ENCODE measurements at places on chromosomes 4 and X.

DNA sequence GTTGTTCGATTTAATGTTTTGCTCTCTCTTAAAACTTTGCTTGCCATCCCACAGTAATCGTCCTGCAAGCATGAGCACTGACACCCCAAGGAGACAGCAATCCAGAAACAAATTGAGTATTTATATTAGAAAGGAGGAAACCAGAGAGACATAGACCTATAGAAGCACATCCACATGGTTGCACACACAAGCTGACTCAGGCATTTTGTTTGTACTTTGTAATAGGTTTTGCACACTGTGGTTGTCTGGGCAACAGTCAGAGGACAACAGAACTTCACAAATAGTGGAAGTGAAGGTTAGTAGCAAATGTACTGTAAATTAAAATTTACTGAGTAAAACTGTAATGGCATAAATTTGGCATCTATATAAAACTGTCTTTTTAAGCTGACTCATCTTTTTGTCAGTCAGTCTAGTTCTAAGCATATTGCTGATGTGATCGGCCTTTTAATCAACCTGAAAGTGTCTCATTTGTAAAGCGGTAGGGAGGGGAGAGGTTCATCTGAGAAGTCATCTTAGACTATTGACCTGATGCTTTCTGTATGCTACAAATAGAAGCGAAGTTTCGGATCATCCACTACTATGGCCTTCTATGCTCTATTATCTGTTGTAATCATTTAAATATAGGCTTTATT is 1624.7 kb downstream of the ARAP2 start:
- DNase-seq: no peak

DNA sequence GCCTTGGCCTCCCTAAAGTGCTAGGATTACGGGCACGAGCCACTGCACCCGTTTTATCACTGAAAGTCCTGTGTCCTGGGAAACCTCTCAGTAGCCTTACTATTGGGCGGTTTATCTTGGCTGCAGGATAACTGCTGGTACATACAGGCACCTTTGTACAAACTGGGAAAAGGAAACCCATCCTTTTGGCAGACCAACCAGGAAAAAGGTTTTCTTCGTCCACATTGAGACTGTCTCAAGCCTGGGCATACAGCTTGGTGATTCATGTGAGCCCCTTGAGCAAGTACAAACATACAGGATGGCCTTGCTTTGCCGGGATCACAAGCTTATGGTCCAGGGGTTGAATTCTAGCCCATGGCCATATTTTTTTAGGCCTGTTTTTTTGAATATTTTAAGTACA is 32.8 kb downstream of the RWDD4 start:
- DNase-seq: no peak

- DNase-seq: no peak
These were observed 127.3 kb downstream of the PTPN13 start for GRCh38 chr4:86721412-86721811.

- no peak for DNase-seq
These were observed 4.7 kb downstream of the FAM120C start for GRCh38 chrX:54178100-54178940.

- no peak for DNase-seq
These were observed 69.8 kb downstream of the COL25A1 start for GRCh38 chr4:109232681-109233080.

DNA sequence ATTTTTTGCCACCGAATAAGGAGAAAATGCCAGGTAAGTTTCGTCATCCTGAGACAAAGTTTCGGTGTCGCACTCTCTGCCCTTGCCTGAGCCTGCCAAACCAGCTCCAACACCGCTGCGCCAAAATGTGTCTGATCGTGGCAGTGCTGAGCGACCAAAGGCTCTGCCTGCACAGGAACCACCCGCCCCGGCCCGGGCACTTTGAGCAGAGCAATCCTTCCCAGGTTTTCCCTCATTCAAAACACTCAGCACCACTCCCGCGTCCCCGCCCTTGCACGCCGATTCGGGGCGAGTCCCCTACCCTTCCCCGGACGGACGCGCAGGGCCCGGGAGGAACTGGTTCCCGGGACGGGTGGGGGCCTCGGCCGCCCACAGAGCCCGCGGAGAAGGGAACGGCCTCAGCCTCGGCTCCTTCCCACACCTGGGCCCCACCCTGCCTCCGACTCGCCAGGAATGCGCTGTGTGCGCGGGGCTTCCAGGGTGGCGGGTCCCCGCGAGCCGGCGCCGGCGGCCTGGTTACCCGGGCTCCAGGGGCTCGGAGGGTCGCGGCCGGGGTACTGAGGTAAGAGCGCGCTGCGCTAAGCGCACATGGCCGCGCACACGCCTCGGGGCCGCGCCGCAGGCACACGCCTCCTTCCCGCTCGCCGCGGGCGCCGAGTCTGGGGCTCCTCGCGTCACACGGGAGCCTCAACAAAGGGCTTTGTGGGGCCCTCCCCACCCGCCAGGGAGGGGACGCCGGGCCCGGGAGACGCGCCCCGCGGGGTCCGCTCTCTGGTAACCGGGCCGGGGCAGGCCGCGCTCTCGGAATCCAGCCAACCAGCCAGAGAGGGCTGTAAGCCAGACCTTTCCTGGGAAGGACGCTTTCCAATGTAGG is at the start of gene C4orf36:
C4orf36 (minus strand) TSS at position 661 of the 874 bp plus-strand sequence. CDS start 902 bp downstream, outside the sequence.
- DNase-seq: peak; percentile 85

- DNase-seq: no peak
These were observed 174.8 kb downstream of the HHIP start for GRCh38 chr4:144820728-144821085.

- DNase-seq: no peak
These were observed 296.3 kb downstream of the PCDH7 start for GRCh38 chr4:31016322-31017061.

DNA sequence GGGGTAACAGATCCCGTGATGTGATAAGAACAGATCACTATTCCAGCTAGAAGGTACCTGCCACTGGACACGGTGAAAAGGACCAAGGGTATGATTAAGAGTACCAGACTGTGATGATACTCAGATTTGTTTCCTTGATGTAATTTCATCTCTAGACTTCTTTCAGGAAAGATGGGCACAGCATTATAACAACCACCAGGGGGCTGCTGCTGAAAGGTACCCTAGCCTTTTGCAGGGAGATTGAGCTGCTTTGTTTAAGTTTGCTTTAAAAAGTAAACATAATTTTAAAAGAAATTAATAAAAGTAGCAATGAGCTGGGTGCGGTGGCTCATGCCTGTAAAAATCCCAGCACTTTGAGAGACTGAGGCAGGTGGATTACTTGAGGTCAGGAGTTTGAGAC is 145.4 kb downstream of the EMCN start:
- DNase-seq: no peak

GRCh38 chr4:42489095-42489494 is 91.8 kb downstream of the SHISA3 start:
- DNase-seq: no peak

DNA sequence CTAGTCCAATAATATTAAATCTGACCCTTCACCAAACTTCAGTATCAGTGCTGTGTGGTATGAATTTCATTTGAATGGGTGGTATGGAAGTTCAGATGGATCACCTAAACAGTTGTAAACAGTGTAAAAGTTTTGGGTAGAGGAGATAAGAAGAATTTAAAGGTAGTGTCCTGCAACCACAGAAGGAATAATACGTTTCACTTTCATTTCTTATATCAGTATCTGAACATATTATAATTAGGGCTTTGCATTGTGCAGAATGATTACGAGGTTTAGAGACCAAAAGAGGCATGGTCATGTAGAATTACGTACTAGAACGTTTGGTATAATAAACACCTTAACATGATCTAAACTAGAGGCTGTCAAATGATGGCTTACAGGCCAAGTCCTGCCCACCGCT is 116.1 kb downstream of the PDLIM5 start:
- DNase-seq: no peak
